ENCODE measurements at places on chromosomes 2 and 18.

- DNase-seq = no peak
Observed at GRCh38 chr2:206802654-206803514, 37.5 kb downstream of the FASTKD2 start.

DNA sequence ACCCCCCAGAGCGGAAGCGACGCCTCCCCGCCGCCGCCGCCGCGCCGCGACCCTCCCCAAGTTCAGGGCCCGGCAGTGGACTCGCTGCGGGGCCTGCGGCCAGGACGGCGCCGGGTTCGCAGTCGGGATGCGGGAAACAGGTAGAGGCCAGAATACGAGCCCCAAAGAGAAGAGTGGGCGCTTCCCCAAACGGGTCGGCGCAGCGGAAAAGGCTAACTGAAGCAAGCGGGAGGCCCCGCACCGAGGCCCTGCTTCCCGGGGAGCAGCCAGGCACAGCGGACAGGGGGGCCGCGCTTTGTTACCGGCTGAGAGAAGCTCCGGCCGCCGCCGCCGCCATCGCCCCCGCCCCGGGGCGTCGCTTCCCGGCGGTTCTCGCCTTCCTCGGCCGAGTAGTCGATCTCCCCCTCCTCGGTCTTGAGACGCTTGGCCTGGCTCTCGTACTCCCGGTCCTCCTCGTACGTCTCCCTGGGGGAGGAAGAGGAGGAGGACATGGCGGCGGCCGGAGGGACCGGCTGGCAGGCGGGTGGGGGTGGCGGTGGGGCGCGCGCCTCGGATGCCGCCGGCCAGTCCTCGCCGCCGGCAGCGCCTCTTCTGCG is 494 bp downstream of the HNRNPLL start:
- DNase-seq = no peak

DNA sequence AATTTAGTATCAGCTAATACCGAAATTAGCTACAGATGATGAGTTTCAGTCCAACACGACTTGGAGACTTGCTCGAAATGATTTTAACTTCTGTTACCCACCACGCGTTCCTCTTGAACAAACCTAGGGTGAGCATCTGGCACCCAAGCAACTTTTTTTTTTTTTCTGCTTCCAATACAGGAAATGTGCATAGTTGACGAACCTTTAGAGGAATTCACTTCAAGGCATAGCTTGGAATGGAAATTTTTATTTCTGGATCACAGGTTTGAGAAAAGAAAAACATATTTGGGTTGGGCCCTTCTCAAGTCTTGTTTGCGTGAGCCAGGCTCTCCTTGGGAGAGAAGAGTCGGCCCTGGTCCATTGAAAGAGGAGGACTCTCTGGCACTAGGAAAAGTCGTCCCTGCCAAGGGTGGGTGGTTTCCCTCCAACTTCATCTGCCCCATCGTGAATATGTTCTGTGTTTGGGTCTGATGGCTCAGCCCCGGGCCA is 37.4 kb upstream of the RPL31 start:
- DNase-seq = peak; percentile 53

- no peak for DNase-seq
Observed at GRCh38 chr18:13502585-13502984, 223.8 kb downstream of the FAM210A start.

GRCh38 chr2:71922499-71923142 is 225.0 kb downstream of the CYP26B1 start:
- DNase-seq = peak; percentile 2

GRCh38 chr18:57337890-57338289 is 14.5 kb upstream of the ST8SIA3 start:
- DNase-seq = no peak

GRCh38 chr2:241391892-241392665 is 36.0 kb downstream of the FARP2 start:
- peak; percentile 62 for DNase-seq

DNA sequence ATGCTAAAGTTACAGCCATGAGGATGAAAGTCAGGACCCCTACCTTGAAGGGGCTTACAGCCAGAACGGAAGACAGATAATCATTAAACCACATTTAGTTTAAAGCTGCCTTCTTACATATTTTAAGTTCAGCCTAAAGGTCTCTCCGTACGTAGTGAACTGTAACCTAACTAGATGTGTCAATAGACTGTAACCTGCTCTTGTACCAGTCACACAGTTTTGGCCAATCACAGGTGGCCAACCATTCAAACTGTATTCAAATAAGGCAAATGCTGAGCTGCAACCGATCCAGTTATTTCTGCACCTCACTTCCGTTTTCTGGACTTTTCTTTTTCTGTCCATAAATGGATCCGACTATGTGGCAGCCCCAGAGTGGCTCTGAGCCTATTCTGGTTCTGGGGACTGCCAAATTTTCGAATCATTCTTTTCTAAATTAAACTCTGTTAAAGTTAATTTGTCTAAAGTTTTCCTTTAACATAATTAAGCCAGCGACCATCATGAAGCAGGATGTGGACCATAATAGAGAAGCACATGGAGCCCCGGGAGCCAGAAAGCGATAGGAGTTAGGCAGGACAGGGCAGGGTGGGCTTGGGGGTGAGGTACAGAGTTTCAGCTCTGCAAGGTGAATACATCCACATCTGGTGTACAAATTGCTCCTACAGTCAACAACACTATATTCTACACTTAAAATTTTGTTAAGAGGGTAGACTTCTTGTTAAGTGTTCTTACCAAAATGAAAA is 48.4 kb upstream of the YPEL5 start:
- no peak for DNase-seq

GRCh38 chr2:203237346-203238238 is 1.2 kb upstream of the CYP20A1 start:
- no peak for DNase-seq

GRCh38 chr2:168884975-168885374 is 5.3 kb downstream of the SPC25 start:
- peak; percentile 4 for DNase-seq

- peak; percentile 25 for DNase-seq
Observed at GRCh38 chr2:191474464-191474863, 203.5 kb upstream of the NABP1 start.

DNA sequence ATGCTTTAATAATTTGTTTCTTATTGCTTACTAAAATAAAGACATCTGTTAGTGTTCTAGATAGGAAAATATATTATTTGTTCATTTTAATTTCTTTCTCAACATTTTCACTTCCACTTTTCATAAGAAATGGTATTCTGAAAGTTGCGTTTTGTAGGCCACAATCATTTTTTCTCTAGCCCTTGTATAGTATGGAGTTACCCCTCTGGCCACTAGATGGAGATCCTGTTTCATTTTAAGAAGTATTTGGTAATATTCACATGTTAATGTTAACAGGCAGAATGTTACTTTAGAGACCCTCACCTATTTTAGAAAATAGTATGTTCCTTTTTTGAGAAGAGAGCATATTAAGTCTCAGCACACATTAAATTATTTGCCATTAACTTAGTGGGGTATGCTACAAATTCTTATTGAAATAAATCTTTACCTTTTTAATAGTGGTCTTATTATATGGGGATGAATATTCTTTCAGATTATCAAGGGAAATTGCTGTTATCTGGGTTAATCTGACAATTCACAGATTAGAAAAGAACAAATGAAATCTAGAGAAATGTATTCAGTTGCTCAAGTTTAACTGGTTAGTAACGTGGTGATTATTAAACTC is 73.9 kb upstream of the TTC27 start:
- DNase-seq = peak; percentile 67

DNA sequence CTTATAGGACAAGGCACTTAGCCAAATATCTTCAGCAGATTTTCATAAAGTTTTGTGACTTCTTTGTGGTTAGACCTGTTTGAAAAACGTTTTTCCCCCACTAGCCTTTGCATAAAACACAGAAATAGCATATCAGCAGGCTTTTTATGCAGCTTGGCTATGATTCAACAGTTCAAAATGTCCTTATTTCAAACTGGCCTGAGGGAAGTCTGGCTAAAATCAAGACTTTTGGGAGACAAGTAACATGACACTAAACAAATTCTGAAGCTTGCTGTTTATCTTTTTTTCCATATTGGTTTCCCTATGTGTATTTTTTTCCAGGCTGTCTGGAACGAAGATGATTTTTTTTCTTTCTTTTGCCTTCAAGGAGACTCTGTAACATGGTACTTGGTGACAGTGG is 95.1 kb upstream of the L3MBTL4 start:
- no peak for DNase-seq

DNA sequence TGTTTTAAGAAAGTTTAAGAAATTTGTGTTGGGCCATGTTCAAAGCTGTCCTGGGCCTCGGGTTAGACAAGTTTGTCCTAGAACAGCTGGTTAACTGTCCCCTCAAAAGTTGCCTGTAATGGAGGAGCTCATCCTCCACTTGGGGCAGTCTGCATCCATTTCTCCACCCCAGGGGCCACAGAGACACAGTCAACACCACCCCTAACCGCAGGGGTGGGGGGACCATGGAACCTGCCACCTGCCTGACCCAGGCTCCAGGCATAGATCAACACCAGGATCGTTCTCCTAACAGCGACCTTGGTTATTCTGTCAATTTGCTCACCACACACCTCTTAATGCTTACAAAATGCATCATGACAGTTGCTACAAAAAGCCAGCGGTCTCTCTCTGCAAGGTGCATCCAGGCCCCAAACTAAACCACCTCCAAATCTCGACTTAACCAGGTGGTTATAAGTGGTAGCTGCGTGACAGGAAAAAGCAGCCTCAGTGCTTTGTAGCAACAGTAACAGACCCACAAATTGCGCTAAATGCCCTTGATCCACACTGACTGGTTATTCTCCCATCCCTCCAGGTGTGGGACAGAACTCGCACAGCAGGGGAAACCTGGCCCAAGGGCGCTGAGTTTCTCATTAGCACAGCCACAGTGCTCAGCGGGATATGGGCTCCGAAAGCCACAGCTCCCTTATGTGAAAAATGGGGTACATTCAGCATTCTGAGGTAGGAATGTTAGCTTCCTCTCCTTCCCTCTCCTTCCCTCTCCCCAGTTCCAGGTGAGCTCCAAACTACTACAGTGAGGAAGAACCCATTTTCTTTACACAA is 48.0 kb downstream of the HDLBP start:
- DNase-seq = no peak

- DNase-seq = no peak
Observed at GRCh38 chr2:191385416-191386160, 140.4 kb downstream of the MYO1B start.

- peak; percentile 43 for DNase-seq
Observed at GRCh38 chr18:55477860-55478581, 110.0 kb downstream of the TCF4 start.

GRCh38 chr2:52931660-52932059 is 835.9 kb upstream of the CHAC2 start:
- DNase-seq = no peak

DNA sequence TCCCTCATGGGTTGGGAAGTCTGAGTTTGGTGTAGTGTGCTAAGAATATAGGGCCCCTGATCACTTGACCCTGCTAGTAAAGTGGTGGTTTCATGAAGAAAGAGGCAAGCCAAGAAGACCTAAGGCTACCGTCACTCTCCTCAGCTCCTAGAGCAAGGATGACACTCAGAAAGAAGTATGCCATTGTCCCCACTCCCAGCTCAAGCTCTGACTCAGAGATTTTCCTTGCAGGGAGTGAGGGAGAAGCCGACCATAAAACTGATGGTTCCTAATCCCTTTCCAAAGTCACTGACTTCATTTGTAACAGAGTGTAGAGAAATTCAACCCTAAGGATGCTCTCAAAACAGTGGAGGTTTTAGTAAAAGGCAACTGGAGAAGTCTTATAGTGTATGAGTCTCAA is 80.9 kb downstream of the ICA1L start:
- DNase-seq = no peak

GRCh38 chr18:24268784-24269550 is 128.7 kb downstream of the OSBPL1A start:
- DNase-seq = no peak

DNA sequence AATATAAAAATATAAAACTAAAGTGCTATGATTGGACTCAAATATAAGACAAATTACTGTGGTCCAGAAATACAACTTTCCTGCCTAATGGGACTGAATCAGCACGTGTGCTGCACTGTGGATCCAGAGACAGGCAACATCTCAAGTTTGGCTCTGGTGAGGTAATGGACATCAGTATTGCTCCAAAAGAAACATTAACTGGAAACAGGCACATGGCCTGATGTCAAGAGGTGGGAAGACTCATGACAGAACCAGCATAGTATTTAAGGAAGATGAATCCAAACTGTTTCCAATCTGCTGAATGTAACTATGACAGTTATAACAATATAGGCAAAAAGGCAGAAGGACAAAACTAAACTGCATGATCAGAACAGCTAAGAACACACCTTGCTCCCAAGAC is 354.6 kb downstream of the FSIP2 start:
- no peak for DNase-seq

DNA sequence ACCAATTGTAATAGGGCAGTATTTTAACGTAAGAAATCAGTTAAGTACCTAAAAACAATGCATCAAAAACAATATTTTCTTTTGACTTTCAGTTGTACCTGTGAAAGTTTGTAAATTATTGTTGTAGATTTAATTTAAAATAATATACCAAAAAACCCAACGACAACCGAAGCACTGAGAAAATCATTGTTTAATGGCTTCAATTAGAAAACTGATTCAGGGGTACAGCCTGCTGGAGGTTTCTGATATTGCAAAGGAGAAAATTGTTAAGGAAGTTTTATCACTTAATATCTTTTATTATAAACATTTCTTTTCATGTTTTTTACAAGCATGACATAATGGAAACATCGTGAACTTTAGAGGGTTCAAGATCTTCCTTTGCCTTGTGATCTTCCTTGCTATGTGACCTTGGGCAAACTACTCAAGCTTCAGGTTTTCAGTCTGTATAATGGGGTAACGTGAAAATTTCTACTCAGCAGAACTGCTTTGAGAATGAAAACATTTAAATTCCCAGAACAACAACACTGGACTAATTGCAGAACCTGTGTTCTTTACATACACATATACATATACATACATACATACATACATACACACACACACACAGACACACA is 76.3 kb upstream of the GLS start:
- DNase-seq = peak; percentile 38

DNA sequence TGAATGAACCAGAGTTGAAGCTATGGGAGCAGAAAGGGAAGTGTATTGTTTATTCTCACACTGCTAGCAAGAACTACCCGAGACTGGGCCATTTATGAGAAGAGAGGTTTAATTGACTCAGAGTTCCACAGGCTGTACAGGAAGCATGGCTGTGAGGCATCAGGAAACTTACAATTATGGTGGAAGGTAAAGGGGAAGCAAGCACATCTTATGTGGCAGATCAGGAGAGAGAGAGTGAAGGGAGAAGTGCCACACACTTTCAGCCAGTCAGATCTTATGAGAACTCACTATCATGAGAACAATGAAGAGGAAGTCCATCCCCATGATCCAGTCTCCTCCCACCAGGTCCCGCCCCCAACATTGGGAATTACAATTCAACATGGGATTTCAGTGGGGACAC is 383.2 kb upstream of the SLC14A2 start:
- no peak for DNase-seq

DNA sequence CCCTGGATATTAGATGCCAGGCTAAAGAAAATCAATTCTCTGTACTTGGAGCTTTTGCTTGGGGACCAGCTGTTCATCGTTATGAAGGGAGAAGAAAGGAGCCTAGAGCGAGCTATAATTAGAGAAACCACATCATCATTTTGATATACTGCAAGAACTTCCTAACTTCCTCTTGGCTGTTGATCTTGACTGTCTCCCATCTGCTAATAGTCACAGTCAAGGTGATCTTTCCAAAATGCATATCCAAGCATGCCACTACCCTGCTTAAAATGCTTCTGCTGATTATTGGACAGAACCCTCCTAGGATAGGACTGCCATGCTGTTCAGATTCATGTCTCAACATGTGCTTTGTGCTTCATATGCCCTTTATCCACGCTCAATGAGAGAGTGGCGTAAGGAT is 54.8 kb downstream of the RAPGEF4 start:
- peak; percentile 10 for DNase-seq
